OCI-LY7 (cell line): ENCODE measurements at places on chromosomes 16 and 17.

- DNase-seq, result no peak
Measured at GRCh38 chr17:19570544-19571062, 36.9 kb downstream of the SLC47A1 start.

GRCh38 chr16:85051067-85051581 lies 23.5 kb downstream of the KIAA0513 start:
- DNase-seq, result no peak

DNA sequence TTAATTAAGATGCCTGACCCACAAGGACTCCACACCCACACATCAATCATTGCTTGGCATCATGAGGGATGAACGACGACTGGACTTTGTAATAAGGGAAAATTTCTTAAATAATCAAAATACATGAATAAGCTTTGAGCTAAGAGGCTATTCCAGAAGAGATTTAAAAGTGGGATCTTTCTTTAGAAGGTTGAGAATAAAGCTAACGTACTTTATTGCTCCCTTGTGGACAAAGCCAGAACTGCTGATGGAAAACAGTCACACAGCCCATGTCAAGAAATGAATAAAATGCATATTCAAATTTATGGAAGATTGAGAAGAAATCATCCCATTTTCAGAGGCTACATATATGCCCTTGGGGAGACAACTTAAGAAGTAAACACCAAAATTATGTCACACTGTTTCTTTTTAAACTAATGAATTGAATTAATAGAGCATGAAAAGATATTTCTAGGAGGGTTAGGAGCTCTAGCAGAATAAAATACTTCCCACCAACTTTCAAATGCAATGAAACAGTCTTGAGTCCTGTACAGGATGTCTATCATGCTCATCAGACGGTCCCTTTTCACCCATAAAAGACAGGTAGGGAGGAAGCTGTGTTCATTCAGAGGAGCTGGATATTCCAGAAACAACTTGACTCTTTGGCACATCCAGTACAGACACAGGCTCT lies 60.2 kb upstream of the PHOSPHO1 start:
- peak; percentile 41 for DNase-seq

- DNase-seq, result no peak
Measured at GRCh38 chr17:74822335-74822938, 37.2 kb downstream of the GRIN2C start.

DNA sequence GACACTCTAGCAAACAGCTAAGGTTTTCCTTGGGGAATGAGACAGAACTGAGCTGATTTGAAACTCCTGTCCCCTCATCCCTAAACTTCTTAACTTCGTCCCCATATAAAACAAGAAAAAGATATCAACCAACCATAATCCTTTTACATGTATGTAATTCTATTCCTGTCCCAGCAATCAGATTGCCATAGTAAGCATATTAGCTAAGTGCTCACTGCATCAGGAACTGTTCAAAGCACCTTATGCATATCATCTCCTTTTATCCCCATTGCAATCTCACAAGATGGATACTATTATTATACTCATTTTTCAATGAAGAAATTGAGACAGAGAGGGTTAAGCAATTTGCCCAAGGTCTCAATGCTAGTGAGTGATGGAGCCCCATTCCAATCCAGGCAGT lies 6.8 kb downstream of the KIF18B start:
- DNase-seq, result no peak

GRCh38 chr17:34990921-34991365 lies 10.6 kb downstream of the LIG3 start:
- no peak for DNase-seq

- DNase-seq, result no peak
Measured at GRCh38 chr16:50946606-50947005, 204.5 kb downstream of the SALL1 start.

DNA sequence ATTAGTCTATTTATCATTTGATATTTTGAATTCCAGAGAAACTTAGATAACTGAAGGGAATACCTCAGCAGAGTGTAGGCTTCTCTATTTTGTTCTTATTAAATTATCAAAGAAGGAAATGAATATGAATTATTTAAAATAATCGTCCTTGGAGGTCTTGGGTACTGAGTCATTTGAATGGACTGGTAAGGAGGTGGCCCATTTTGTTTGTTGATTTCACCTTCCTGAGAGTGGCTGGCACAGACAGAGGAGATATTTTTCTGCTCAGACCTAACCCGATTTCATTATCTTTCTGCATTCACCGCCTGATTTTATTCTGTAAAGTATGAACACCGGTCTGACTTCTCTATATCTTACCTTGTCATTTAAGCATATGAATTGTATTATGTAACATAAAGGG lies 88.0 kb downstream of the USP22 start:
- no peak for DNase-seq

GRCh38 chr17:40354221-40355122 lies 10.1 kb downstream of the GJD3 start:
- DNase-seq, result no peak

DNA sequence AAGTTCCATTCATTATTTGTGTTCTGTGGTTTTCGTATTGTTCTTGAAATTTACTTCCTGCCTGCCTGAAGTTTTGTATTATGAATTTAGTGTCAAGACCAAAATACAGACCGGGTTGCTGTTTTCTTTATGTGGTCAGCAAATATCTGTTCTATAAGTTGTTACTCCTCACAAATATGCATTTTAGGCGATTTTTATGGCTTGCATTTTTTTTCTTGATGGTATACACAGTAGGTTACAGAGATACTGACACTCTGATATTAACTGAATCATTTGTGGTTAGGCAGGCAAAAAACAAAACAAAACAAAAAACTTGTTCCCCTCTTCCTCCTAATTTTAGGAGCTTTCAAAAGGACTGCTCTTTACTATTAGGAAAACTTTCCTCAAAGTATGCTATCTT lies 52.6 kb downstream of the BCAS3 start:
- DNase-seq, result no peak

- DNase-seq, result no peak
Measured at GRCh38 chr16:29230671-29231096, 175.8 kb downstream of the NPIPB11 start.

DNA sequence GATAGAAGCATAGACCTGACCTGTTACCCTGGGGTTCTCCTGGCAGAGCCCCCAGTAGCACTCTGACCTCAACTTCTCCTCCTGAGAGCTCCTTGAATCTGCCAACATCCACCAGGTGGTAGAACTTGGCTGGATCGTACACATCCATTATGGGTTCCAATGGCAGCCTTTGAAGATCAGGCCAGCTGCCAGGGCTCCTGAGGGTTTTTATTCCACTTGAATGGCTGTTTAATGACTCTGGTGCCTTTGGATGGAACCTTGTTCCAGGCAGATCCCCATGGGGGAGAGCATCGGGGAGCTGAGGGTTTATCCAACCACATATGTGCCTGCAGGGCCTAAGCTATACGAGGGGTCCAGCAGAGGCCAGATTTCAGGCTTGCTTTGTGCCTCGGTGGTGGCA lies 47.1 kb upstream of the CLEC19A start:
- no peak for DNase-seq

- DNase-seq, result no peak
Measured at GRCh38 chr17:34647511-34647910, 68.1 kb downstream of the TMEM132E start.
